Stimulated activated CD8-positive, alpha-beta memory T cell treated with anti-CD3 and anti-CD28 coated beads, Interleukin-2, amount 100 ng/mL, for 48 hours (primary cell): ENCODE measurements at places on chromosomes 6 and 20.

GRCh38 chr6:26026833-26027490 is 60.3 kb upstream of the HFE start:
- DNase-seq, result peak; percentile 85

- DNase-seq, result no peak
These were observed 53.1 kb upstream of the TMEM170B start for GRCh38 chr6:11484441-11484840.

GRCh38 chr20:48749437-48749836 is 78.4 kb downstream of the PREX1 start:
- DNase-seq, result no peak

DNA sequence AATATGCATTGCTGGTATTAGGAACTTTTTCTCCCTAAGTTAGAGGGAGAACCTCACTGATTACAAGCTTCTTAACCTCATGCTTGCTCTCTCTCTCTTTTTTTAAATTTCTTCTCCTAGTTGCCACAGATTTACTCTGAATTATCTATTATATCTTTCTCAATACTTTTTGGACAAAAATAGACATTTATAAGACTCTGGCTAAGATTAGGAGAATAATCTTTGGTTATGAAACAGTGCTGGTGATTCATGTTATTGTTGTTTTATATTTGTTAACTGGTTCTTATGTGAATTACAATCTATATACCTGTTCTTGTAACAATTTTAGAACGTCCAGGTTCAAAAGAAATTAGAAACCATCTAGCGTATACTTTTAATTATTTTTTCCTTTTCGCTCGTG is 187.8 kb downstream of the OGFRL1 start:
- no peak for DNase-seq

GRCh38 chr6:132751306-132751705 is 6.4 kb downstream of the VNN2 start:
- no peak for DNase-seq

DNA sequence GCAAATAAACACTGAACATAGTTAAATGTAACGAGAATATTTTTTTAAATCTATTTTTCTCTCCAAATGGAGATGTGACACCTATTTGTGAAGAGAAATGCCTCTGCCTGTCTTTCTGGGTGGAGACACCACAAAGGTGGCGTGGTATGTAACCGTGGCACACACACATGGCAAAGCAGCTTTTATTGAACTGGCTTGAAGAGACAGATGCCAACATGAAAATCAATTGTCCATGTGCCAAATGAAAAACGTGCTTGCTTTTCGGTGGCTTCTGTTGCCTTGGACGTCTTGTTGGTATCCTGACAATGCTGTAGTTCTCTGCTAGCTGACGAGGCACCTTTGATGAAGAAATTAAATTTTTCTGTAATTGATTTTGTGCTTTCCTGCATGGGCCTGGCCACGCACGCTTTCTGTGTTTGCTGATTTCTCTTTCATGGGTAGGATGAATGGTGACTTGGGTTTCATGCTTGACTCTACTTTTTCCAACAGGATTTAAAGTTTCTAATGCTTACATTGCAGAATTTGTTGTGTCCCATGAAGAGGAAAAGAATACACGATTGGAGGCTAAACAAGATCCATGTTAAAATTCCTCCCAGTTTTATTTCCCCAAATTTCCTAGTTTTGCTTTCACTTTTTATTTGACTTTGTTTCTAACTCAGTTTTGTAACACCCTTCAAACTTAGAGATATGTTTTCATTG is 202.6 kb downstream of the TMEM242 start:
- no peak for DNase-seq

- no peak for DNase-seq
These were observed 109.1 kb upstream of the FAM184A start for GRCh38 chr6:119187596-119187995.

DNA sequence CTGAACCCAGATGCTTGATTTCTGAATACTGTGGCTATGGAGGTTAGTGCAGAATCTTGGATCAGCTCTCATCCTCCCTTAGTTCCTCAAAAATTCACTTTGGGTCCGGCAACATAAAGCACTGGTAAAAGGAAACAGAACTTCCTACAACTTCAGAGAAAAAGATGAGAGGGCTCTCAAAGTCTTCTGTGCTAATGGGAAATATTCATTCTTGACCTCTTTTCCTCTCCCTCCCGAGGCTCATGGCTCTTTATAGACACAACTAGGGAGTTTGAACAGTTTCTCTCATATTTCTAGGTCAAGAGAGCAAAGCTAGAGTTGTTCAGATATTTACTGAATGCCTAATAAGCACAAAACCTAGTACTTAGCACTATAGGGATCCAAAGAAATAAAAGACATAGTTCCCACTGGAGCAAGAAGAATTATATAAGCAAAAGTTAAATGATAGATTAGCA is 124.1 kb upstream of the TCF21 start:
- DNase-seq, result no peak
